ENCODE measurements at places on chromosomes 3 and 15.

- H3K4me3 ChIP-seq, result no peak overlapping the region
- H3K27ac ChIP-seq, result no peak overlapping the region
- DNase-seq, result no peak
- no peaks in the 10 kb centered on the region for H3K4me1 ChIP-seq
Observed at GRCh38 chr3:138265745-138266144, 63.9 kb downstream of the NME9 start.

- no peak for DNase-seq
- H3K36me3 ChIP-seq, result peaks cover 9% of the 10 kb centered on the region
- H3K27ac ChIP-seq, result no peak overlapping the region
- H3K4me3 ChIP-seq, result no peak overlapping the region
- H3K4me1 ChIP-seq, result no peaks in the 10 kb centered on the region
Observed at GRCh38 chr3:67382536-67382935, 271.9 kb downstream of the SUCLG2 start.

GRCh38 chr15:65373163-65373651 is 4.6 kb downstream of the IGDCC3 start:
- H3K27me3 ChIP-seq, result peaks cover 18% of the 10 kb centered on the region
- H3K27ac ChIP-seq, result no peak overlapping the region

- no peaks in the 10 kb centered on the region for H3K36me3 ChIP-seq
- H3K4me1 ChIP-seq, result no peaks in the 10 kb centered on the region
- DNase-seq, result no peak
- no peaks in the 10 kb centered on the region for H3K27me3 ChIP-seq
- H3K27ac ChIP-seq, result no peak overlapping the region
Observed at GRCh38 chr3:45182915-45183871, 37.0 kb upstream of the CDCP1 start.

GRCh38 chr15:77739591-77740378 is 107.1 kb upstream of the LINGO1 start:
- no peaks in the 10 kb centered on the region for H3K36me3 ChIP-seq
- no peak for DNase-seq
- no peaks in the 10 kb centered on the region for H3K27me3 ChIP-seq

DNA sequence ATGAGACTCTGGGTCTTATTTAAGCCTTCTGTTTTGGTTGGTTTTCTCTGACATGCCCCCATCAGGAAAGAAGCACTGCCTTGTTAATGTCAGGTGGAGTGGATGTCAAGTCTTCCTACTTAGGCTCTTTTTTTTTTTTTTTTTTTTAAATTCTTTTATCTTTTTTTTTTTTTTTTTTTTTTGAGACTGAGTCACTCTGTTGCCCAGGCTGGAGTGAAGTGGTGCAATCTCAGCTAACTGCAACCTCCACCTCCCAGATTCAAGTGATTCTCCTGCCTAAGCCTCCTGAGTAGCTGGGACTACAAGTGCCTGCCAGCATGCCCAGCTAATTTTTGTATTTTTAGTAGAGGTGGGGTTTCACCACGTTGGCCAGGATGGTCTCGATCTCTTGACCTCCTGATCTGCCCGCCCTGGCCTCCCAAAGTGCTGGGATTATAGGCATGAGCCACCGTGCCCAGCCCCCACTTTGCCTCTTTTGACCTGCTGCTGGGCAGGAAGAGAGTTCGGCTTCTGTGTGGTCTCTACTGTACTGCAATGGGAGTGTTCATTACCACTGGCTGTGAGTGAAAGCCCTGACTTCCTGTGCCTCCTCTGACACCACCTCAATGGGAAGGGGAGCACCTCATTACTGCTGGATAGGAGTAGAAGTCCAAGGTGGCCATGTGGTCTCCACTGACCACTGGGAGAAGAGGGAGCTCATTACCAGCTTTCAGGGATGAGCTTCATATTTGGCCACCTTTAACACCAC is 10.9 kb downstream of the CTDSPL start:
- H3K4me3 ChIP-seq, result no peak overlapping the region
- DNase-seq, result no peak
- H3K36me3 ChIP-seq, result no peaks in the 10 kb centered on the region
- H3K27ac ChIP-seq, result no peak overlapping the region
- no peaks in the 10 kb centered on the region for H3K4me1 ChIP-seq

DNA sequence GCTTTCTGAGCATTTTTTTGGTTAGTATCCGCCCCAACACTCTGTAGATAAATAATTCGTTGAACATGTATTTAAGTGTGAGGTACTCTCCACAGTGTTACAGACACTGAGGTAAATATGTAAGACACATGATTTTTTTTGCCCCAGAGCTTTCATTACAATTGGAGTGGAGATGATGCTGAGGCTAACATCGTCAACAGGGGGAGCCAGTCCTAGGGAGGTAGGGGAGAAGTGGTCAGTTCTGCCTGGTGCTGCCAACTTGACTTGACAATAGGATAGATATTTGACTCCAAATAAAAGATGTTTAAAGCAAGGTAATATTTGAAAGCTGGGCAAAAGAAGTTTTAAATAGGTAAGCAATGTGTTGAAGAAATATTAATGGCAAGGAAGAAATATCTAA is 295.7 kb downstream of the UNC13C start:
- H3K4me3 ChIP-seq, result no peak overlapping the region
- H3K36me3 ChIP-seq, result no peaks in the 10 kb centered on the region
- no peak overlapping the region for H3K27ac ChIP-seq
- no peaks in the 10 kb centered on the region for H3K4me1 ChIP-seq
- DNase-seq, result no peak
- H3K27me3 ChIP-seq, result no peaks in the 10 kb centered on the region

GRCh38 chr3:127208483-127209100 is 15.7 kb downstream of the PRR23E start:
- H3K36me3 ChIP-seq, result no peaks in the 10 kb centered on the region
- H3K27ac ChIP-seq, result no peak overlapping the region
- DNase-seq, result no peak
- no peaks in the 10 kb centered on the region for H3K4me1 ChIP-seq
- no peak overlapping the region for H3K4me3 ChIP-seq
- no peaks in the 10 kb centered on the region for H3K27me3 ChIP-seq

GRCh38 chr3:156626104-156626503 is 48.3 kb upstream of the TIPARP start:
- H3K36me3 ChIP-seq, result no peaks in the 10 kb centered on the region
- H3K4me3 ChIP-seq, result no peak overlapping the region
- no peak overlapping the region for H3K27ac ChIP-seq
- H3K27me3 ChIP-seq, result no peaks in the 10 kb centered on the region

DNA sequence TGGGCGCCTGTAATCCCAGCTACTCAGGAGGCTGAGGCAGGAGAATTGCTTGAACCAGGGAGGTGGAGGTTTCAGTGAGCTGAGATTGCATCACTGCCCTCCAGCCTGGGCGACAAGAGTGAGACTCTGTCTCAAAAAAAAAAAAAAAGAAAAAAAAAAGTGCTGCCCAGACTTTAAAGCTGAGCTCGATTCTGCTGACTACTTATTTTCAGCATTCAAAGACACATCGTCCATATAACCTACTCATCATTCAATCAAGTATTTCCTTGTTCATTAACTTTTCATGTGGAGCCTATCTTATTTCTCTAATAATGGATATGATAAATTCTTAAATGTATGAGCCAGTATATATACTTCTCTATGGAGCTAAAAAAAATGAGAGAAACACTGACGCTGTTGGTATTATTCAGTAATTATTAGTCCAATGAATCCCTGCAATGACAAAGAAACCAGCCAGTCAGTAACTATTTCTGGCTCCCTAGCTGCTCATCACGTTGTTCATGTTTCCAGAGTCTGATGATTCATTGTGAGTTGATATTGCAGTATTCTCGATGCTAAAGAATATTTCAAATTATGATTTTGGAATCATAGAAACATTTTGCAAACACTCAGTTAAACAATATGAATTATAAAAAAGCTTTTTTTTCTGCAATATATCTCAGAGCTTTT is 111.9 kb downstream of the RAP2B start:
- no peaks in the 10 kb centered on the region for H3K4me1 ChIP-seq
- DNase-seq, result no peak
- H3K27me3 ChIP-seq, result no peaks in the 10 kb centered on the region
- no peaks in the 10 kb centered on the region for H3K36me3 ChIP-seq
- no peak overlapping the region for H3K4me3 ChIP-seq

DNA sequence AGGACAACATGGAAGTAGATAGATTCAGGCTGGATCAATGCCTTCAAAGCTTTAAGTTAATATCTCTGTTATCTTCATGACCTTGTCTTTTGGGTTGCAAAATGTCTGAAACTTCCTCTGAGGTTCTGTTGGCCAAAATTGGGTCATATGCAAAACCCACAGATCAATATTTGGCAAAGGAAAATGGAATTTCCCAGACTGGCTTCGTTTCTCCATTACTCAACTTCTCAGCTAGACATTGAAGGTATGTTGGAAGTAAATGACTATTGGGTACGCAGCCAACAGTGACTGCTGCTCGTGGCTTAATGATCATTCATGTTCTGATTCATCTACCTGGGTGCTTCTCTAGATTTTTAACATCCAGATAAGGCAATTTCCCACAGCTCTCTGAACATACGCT is 675.4 kb upstream of the SGO1 start:
- no peak overlapping the region for H3K4me3 ChIP-seq
- no peak for DNase-seq
- no peaks in the 10 kb centered on the region for H3K27me3 ChIP-seq
- no peaks in the 10 kb centered on the region for H3K4me1 ChIP-seq
- no peaks in the 10 kb centered on the region for H3K36me3 ChIP-seq
- no peak overlapping the region for H3K27ac ChIP-seq

DNA sequence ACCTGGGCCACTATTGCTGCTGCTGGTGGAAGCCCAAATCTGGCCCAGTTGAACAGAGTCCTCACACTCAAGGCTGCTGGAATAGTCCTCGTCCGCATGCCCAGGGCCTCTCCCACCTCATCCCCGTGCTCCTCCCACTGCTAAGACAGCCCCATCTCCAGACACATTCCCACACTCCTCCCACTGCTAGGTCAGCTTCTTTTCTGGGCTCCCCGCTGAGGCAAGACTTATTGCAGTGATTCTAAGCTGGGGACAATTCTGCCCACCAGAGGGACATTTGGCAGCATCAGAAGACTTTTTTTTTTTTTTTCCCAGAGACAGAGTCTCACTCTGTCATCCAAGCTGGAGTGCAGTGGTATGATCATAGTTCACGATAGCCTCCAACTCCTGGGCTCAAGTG is 35.1 kb downstream of the POC1A start:
- H3K4me1 ChIP-seq, result no peaks in the 10 kb centered on the region
- H3K27ac ChIP-seq, result no peak overlapping the region

DNA sequence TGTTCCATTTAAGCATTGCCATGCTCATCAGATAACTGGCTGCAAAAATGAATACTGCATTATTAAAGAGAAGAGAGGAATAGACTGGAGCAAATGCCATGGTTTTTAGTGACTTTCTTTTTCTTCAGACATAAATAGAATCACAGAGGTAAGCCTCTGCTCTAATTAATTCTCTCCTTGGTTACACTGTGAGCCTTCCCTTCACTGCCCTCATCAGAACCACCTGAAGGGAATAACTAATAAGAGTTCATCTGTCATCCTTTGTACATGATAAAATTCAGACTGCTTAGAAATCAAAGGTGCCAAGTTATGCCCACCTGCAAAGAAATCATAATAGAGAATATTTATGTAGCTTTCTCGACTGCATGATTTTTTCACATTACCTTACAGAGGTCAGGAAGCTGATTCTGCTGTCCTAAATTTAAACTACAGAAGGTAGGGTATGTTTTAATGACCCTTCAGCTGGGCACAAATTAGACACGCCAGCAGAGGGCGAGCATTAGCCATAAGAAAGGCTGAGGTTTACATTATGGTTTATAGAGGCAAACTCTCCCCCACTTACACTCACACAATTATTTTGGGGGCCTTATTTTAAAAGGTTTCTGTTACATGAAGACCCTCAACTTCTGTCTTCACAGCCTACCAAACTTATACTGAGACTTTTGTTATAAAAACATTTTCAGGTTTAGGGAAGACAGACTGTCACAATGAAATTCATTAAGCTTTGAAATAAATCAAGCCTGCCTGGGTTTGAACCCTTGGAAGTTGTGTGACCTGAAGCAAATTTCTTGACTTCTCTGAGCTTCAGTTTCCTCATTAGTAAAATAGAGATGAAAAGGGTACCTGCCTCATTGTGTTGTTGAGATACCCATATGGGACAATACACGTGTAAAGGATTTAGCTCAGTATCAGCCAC is 15.3 kb upstream of the UNC13C start:
- no peaks in the 10 kb centered on the region for H3K36me3 ChIP-seq
- no peaks in the 10 kb centered on the region for H3K27me3 ChIP-seq
- H3K4me3 ChIP-seq, result no peak overlapping the region
- no peak overlapping the region for H3K27ac ChIP-seq

GRCh38 chr15:31391687-31392671 is 65.3 kb downstream of the KLF13 start:
- DNase-seq, result peak; percentile 74
- H3K27me3 ChIP-seq, result no peaks in the 10 kb centered on the region
- peaks cover 13% of the 10 kb centered on the region for H3K4me1 ChIP-seq
- H3K4me3 ChIP-seq, result peak overlapping the region; percentile 72
- peak overlapping the region; percentile 70 for H3K27ac ChIP-seq

DNA sequence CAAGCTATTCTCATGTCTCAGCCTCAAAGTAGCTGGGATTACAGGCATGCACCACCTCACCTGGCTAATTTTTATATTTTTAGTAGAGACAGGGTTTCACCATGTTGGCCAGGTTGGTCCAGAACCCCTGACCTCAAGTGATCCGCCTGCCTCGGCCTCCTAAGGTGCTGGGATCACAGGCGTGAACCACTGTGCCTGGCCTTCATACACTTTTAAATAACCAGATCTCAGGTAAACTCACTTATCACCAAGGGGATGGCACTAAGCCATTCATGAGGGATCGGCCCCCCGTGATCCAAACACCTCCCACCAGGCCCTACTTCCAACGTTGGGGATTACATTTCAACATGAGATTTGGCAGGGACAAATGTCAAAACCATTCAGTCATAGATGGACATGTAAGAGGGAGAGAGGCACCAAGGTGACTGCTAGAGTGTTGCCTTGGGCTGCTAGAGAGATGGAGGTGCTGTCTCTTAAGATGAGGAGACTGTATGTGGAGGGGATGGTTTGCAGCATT is 13.3 kb upstream of the DOCK3 start:
- no peak overlapping the region for H3K27ac ChIP-seq
- H3K36me3 ChIP-seq, result no peaks in the 10 kb centered on the region
- no peaks in the 10 kb centered on the region for H3K4me1 ChIP-seq
- H3K27me3 ChIP-seq, result no peaks in the 10 kb centered on the region
- H3K4me3 ChIP-seq, result no peak overlapping the region

DNA sequence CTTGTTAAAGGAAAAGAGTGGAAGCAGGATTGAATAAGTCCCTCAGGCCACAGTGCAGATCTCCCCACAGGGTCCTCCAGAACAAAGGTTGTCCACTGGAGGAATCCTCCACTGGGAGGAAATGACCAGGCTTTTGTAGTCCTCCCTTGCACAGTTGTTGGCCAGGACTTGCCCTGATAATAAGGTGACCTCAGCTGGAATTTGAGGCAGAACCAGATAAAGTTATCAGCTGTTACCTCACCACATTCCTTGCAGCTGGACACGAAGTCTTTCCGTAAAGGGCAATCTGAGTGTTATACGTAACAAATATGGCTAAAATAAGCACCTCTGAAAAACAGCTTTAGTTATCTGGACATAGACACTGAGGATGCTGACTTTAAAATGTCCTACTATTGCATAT is 83.5 kb upstream of the NAALADL2 start:
- no peak overlapping the region for H3K27ac ChIP-seq
- DNase-seq, result no peak
- no peaks in the 10 kb centered on the region for H3K27me3 ChIP-seq
- no peaks in the 10 kb centered on the region for H3K4me1 ChIP-seq
- H3K36me3 ChIP-seq, result no peaks in the 10 kb centered on the region

- no peaks in the 10 kb centered on the region for H3K4me1 ChIP-seq
- no peak overlapping the region for H3K27ac ChIP-seq
- no peak for DNase-seq
- H3K27me3 ChIP-seq, result no peaks in the 10 kb centered on the region
Observed at GRCh38 chr15:80866936-80867335, 87.8 kb downstream of the CEMIP start.
